Fibroblast of the aortic adventitia (primary cell): ENCODE measurements at places on chromosomes 5 and 9.

GRCh38 chr5:64628901-64629300 lies 61.4 kb upstream of the SHISAL2B start:
- DNase-seq, result no peak

DNA sequence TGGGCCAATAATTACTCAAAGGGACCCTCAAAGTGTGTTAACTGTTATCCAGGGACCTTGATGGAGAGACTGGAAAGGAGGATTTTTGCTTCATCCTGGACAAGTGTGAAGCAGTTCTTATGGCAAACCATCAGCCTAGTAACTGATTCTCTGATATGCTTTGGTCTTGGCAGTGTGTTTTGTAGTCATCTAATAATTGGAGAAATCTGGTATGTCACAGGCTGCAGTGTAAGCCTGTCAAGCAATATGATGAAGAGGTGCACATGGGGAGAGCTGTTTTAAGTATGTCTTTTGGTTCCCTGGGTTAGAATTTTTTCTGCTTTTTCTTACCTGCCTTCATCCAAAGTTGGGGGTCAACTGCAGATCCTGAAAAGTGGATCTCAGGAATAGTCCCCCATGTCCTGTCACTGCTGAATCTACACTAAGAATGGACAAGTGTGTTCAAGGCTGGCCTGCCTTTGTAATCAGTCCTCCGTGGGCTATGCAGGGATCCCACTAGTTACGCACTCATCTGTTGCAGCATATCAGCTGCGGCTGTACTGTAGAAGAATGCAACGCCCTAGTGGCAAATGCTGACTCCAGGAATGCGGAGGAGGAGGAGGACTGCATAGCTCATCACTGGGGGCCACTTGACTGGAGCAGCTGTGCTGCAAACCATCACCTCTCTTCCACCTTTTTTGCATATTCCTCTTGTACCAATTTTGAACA lies 1.9 kb downstream of the SPTAN1 start:
- peak; percentile 93 for DNase-seq

DNA sequence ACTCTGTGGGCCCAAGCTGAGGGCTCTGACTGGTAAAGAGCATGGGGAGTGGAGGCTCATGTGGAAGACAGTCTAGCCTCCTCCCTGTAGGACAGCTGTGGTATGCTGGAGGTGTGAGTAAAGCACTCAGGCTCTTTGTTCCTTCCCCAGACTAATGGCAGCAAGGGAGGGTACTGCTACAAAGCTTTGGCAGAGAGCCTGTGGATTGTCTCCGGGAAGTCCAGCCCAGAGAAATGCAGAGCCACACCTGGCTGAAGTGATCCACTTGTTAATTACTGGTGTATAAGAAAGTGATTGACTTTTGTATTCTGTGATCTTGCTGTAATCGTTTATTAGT lies 161.7 kb downstream of the OXCT1 start:
- no peak for DNase-seq

DNA sequence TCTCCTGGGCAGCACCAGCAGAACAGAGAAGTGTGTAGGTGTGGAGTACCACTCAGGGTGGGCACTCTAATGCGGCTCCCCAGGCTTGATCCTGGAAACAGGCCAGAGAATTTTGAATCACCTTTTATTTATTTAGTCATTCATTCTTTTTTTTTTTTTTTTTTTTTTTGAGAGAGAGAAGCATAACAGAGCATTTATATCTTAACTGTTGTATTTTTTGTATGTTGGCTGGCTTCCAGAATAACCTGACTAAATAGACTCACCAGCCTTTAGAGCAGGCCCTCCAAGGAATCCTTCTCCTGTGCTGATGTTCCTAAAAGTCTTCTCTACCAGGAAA lies 153.4 kb downstream of the PIK3R1 start:
- peak; percentile 33 for DNase-seq

DNA sequence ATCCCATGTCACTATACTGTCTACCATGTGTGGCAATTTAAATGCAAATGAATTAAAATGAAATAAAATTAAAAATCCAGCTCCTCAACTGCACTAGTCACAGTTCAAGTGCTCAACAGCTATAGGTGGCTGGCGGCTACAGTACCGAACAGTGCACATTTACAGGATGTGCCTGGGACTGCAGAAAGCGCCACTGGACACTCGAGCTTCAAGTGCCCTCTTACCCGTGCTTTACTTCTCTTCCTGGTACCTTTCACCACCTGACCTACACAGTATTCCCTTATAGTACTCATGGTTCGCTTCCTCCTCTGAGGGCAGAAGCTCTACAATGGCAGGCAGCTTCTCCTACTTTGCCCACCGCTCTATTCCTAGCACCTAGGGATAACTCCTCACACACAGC lies 166.6 kb downstream of the FANCC start:
- DNase-seq, result no peak

DNA sequence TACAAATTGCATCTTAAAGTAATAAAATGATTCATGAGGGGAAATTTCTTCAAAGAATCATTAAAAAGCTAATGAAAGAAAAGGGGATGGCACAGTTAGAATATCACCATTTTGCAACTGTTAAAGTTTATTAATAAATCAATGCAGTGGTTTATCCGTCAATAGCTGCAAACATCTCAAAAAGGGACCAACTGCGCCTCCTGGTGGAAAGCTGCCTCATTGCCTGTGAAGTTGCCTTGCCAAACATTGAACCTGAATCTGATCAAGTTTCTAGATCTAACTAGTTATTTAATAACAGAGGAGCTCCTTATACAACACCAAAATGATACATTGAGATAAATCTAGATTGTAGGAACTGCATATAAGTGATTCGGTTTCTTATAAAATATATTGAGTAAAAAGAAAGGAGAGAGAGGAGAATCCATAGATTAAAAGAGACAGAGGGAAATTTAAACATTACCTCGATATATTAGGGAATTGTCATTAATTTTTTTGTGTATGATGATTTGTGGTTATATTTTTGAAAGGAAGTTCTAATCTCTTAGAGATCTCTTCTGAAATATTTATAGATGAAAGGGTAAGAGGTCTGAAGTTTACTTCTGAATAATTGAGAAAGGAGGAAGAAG lies 6.9 kb upstream of the NDUFB6 start:
- peak; percentile 75 for DNase-seq

DNA sequence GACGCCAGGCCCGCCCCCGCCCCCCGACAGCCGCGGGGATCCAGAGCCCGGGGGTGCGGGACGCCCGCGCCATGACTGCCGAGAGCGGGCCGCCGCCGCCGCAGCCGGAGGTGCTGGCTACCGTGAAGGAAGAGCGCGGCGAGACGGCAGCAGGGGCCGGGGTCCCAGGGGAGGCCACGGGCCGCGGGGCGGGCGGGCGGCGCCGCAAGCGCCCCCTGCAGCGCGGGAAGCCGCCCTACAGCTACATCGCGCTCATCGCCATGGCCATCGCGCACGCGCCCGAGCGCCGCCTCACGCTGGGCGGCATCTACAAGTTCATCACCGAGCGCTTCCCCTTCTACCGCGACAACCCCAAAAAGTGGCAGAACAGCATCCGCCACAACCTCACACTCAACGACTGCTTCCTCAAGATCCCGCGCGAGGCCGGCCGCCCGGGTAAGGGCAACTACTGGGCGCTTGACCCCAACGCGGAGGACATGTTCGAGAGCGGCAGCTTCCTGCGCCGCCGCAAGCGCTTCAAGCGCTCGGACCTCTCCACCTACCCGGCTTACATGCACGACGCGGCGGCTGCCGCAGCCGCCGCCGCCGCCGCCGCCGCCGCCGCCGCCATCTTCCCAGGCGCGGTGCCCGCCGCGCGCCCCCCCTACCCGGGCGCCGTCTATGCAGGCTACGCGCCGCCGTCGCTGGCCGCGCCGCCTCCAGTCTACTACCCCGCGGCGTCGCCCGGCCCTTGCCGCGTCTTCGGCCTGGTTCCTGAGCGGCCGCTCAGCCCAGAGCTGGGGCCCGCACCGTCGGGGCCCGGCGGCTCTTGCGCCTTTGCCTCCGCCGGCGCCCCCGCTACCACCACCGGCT lies 1.0 kb downstream of the FOXE1 start:
- DNase-seq, result no peak

DNA sequence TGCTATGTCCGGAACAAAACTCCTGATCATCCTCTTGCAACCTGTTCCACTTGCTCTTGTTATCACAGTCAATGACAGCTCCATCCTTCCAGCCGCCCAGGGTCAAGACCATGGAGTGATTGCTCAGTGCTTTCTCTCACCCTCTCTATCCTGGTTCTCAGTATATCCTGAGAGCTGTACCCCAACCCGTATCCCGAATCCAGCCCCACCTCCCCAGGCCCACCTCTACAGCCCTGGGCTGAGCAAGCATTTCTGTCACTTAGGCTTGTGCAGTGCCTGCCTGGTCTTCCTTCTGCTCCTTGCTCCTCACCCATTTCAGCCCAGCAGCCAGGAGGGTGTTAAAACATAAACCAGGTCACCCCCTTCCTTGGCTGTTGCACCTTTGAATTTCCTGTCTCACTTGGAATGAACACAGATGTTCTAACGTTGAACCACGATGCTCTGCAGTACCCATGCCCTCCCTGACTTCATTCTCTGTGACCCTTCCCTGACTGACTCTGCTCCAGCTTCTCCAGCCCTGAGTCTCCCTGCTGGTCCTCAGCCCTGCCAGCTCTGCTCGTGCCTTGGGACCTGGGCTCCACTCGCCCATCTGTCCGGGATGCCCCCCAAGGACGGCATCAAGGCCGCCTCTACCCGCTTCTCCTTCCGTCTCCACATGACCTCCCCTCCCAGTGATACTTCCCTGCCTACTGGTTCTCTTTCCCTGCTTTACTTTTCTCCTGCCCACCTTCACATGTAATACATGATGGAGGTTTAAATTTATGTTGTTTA lies 110.0 kb downstream of the ICE1 start:
- DNase-seq, result no peak

DNA sequence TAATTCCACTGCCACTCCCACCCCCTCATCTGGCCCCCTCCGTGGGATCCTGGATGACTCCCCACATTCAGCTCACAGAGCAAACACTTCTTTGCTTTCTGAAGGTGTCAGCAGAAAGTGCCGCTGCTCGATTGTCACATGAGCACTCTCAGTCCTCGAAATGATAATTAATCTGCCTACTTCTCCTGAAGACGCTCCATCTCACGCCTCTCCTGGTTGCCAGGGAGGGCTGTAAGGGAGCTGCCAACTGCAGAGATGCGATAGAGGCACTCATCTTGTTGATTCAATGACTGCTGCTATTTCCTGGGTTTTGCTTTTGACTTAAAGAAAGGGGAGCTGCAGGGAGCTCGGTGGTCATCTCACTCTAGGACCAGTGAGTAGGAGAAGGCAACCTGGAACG lies 206.5 kb downstream of the DAB2IP start:
- DNase-seq, result no peak

- DNase-seq, result no peak
Measured at GRCh38 chr5:76546497-76547102, 76.6 kb downstream of the F2RL2 start.

GRCh38 chr5:16437977-16438376 lies 27.6 kb downstream of the ZNF622 start:
- peak; percentile 13 for DNase-seq

GRCh38 chr5:166639151-166639550 lies 1652.3 kb upstream of the WWC1 start:
- no peak for DNase-seq

GRCh38 chr5:143349177-143349576 lies 54.3 kb downstream of the NR3C1 start:
- peak; percentile 25 for DNase-seq

DNA sequence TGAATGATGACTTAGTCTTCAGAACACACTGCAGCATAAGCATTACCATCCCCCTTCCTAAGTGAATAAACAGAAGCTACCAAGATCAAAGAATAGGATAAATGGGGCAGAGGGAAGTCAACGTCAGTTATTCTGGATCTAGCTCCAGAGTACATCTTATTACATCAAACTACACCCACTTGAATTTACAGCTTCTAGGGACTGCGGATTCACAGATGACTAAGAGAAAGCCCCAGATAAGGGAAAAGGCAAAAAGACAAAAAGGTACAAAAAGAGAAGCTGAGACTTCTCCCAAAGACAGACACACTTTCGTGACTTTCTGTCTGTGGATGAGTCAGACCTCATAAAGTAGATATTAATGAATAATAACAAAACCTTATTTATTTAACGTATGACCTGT lies 457.9 kb upstream of the BRINP1 start:
- DNase-seq, result no peak

GRCh38 chr5:16430349-16431089 lies 35.1 kb downstream of the ZNF622 start:
- no peak for DNase-seq

- DNase-seq, result no peak
Measured at GRCh38 chr9:77841739-77842386, 189.7 kb downstream of the GNAQ start.

DNA sequence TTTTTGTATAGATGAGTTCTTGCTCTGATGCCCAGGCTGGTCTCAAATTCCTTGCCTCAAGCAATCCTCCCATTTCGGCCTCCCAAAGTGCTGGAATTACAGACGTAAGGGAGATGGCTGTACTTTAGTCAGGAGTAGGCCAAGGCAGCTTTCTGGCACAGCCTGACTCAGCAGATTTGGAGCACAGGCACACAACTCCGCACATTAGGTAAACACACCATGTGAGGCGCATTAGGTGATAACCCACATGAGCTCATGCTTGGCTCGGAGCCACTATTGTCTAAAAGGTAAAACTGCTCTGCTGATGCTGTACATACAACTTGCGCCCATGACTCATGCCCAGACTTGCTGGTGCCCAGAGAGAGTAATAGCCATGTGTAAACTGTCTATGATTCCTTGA lies 1157.9 kb downstream of the TAF11L14 start:
- DNase-seq, result no peak

DNA sequence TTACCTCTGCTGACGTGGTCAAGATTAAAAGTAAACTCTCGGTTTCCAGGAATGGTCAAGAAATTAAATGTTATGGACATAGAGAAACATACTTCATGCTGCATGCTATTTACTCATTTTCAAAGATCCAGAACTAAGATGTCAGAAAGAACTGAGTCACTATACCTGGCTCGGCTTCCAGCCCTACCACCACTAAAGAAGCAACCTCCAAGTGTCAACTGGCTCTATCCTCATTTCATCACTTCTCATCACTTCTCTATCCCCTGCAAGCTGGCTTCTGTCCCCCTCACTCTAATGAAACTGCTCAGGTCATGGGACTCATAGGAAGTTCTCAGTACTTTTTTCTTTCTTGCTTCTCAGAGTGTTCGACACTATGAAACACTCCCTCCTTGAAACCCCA lies 116.2 kb downstream of the CDK5RAP2 start:
- peak; percentile 31 for DNase-seq

GRCh38 chr9:12464400-12464799 lies 228.8 kb upstream of the TYRP1 start:
- no peak for DNase-seq
